ENCODE measurements at places on chromosomes 2 and 18.

DNA sequence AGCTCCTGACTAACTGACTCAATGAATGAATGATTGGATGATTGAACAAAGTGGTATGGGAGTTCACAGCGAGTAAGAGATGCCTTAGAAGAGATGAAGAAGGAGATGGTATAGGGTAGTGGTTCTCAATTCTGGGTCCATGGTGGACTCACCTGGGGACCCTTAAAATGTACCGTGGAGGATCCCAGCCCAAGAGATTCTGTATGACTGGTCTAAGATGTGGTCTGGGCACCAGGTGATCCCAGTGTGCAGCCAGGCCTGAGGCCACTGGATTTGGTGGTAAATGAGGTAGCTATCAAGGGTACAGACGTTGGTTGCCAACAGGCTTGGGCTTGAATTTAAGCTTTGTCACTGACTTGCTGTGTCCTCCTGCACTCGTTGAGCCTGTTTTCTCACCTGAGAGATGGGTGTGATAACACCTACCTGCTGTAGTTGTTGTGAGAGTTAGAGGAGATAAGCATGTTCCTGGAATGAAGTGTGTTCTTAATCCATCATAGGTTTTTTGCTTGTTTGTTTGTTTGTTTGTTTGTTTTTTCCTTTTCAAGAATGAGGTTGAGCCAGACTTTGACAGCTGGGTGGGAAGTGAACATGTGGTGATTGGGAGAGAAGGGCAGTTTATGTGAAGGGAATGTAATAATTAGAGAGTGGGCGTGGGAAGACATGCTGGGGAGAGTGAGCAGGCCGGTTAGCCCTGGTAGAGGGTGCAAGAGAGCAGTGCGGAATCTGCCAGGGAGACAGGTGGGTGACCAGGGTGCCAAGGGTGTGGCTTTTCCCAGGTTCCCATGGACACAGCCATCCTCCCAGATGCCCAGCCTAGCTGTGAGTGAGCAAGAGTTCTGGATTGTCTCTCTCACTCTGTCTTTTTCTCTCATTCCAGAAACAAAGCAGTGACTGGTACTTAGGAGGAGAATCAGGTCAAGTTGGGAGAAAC is 31.4 kb upstream of the IL1B start:
- no peak for DNase-seq

GRCh38 chr2:60899230-60899891 is 18.0 kb downstream of the REL start:
- DNase-seq = peak; percentile 97

DNA sequence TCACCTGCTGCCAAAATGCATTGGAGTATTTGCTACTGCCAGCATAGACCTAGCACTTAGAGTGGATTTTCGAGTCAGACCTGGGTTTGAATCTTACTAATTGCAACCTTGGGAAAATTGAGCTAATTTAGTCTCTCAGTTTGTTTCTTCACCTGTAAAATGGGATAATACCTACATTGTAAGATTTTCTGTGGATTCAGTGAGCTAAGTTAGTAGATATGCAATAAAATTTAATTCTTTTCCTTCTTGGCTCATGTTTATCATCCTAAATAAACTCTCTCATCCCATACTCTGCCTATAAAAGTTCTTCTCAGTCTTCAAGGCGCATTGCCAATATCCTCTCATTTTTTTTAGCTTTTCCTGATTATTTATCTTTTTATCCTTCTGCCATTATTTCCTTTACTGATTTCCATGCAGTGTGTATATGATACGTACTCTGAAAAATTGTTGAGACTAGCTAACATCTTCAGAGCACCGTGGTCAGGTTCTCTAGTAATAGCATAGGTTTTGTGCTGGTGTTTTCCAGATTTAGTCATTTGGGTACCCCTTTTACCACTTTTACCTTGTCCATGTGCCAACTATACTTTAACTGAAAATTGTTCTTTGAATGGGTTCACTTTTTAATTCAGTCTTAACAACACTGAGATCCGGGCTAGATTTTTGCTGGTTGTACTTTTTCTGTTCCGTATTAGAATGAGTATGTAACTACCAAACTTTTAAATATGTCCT is 7.3 kb downstream of the CEP192 start:
- DNase-seq = no peak

DNA sequence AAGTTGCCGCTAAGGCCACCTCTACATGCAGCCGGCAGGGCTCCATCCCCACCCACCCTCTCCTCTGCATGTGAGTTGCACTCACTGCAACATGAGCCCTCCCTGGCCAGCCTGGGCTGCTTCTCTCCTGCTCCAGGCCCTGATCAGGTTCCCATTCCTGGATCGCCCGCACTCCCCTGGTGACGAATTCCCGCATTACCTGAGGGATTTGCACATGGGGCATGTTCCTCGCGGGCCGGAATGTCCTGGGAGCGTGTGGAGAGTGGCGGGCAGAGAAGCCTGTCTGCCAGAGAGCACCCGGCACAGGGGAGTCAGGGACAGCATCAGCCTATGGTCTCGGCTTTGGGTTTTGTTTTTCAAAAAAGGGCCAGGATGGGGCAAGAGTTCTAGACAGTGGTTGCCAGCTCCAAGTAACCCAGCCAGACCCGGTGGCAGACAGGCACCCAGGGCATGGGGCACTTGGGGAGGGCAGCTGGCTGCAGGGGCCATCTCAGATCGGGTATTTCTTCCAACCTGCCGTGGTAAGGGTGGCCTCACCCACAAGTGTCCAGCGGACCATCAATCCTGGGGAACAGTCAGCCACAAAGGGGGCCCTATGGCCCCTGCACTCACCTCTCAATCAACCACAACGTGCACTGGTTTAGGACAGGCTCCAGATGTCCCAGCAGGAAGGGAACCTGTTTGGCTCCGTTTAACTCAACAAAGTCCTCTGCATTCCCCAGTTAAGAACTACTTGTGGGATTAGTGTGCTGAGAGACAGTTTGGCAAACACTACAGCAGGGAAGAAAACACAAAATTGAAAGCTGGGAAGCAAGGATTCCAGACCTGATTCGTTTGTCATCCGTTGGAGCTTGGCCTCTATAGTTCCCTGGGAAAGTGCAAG is 187.7 kb downstream of the SMAD7 start:
- DNase-seq = no peak

- no peak for DNase-seq
These were observed 31.4 kb downstream of the CCDC93 start for GRCh38 chr2:117982376-117983033.

GRCh38 chr2:168819050-168819715 is 16.7 kb downstream of the NOSTRIN start:
- no peak for DNase-seq

GRCh38 chr18:25704071-25704470 is 352.1 kb upstream of the ZNF521 start:
- DNase-seq = no peak

GRCh38 chr18:32552421-32553030 is 81.8 kb upstream of the GAREM1 start:
- DNase-seq = peak; percentile 80

DNA sequence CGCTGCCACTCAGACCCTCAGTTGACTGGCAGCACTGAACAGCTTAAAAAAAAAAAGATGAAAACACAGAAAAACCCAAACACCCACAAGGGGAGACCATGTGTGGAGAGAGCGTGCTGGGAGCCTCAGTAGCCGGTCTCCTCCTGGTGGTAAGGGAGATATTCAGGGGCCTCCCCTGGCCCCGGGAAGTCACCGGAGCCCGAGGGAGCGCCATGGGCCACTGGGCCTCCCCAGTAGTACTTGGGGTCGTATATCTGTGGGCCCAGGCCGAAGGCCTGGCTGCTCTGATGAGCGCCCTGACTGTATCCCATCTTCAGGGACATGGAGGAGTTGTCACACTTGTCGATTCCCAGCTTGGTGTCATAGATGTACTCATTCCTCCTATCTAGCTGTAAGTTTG is 145.7 kb upstream of the TEKT4 start:
- no peak for DNase-seq

GRCh38 chr18:39660141-39660540 is 2094.5 kb upstream of the CELF4 start:
- DNase-seq = no peak

GRCh38 chr2:220432645-220433044 is 805.2 kb downstream of the SLC4A3 start:
- no peak for DNase-seq

DNA sequence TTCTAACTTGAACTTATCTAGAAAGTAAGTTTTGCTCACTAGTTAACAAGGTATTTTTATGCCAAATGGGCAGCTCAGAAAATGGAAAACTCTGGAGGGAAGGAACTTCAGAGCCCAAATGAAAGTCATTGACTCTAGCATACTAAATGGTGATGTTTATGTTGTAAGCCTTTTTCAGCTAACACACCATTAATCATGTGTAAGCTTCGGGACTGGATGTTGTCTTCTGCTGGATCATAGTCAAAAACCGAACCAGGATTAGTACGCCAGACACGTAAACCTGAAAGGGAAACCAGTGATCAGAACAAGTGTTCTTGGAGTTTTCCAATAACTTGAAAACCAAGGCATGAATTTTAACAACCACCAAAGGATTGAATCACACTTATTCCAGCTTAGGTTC is 81.8 kb downstream of the RIF1 start:
- no peak for DNase-seq

- DNase-seq = no peak
These were observed 47.6 kb upstream of the SLC30A6 start for GRCh38 chr2:32118055-32118454.

- no peak for DNase-seq
These were observed 130.9 kb downstream of the ANTXR1 start for GRCh38 chr2:69143748-69144360.

DNA sequence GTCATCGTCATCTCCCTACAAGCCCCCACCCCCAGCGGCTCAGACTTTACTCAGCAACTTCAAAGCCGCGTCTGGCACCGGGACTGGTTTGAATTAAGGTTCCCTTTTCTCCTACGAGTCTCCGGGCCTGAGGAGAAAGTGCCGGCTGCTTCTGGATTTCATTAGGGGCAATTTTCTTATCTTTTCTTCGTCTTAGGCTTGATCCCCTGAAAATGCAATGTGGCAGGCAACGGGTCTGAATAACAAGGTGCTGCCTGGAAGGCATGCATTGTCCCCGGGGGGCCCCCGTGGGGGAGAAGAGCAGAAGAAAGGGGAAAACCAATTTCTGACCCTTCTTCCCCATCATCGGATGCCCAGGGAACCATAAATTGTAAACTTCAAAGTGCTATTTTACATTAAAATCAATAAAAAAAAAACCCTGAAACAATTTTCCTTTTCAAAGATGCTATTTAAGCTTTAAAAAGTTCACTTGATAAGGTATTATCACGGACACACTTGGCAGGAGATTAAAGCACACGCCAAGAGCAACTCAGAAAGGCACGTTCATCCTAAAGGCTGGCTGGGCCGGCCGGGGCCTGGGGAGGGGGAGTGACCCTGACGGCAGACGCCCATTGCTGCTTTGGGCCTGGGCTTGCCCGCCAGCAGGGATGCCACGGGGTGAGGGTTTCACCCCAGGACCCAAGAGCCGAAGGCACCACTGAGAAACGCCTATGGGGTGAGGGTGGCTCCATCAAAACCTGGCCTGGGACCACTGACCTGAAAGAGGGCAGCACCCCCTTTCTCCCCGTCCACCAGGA is 230.4 kb downstream of the TWIST2 start:
- DNase-seq = no peak

GRCh38 chr2:240579771-240580614 is 6.5 kb upstream of the CAPN10 start:
- DNase-seq = peak; percentile 64

- no peak for DNase-seq
These were observed 11.2 kb downstream of the SCG2 start for GRCh38 chr2:223590964-223591363.

DNA sequence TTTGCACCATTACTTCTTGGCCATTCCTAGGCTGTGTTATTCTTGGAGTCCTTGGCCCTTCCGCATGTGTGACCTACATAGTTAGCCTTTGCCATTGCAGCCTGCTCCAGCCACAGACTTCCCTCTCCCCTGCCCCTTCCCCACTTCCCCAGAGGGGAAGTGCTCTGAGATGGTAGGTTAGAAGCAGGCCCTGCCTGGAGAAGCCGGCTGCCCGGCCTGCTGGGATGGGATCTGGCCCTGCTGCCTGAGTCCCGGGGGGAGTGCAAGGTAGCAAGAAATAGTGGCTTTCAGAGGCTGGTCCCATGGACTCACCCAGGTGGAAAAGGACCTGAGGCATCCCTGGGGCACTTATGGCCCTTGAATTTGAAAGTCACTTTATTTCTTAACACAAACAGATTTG is 28.4 kb upstream of the OTOF start:
- no peak for DNase-seq

DNA sequence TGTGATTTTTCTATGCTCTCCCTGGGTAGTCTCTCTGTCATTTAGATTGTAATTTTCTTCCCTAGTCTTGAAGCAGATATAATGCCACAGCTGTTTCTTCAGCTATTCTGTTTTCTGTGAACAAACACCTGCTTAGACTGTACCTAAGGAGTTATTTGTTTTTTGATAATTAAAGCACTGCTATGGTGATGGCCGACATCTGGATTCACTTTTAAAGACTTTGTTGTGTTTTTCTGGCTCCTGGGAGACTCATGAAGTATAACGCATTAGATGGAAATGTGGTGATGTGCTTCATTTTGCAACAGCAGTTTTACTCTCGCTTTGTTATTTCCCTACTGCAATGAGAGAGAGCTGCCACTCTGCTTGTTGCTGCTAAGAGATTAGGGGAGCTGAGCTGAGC is 15.7 kb upstream of the C2orf69 start:
- DNase-seq = no peak

DNA sequence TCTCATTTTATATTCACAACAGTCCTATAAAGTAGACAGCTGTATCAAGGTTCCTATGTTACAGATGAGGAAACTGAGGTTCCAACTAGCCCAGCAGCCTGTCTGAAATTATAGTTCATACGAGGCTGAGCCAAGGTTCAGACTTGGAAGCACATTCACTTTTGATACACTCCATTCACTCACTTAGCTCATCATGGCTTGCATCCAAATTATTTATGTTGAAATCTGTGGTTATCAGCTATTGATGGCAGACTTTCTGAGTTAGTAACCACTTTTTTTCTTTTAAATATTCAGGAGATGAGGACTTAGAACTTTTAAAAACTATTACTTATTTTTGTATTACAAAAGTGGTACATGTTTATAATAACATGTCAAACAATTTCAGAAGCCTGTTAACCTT is 188.2 kb downstream of the MTX2 start:
- DNase-seq = no peak

DNA sequence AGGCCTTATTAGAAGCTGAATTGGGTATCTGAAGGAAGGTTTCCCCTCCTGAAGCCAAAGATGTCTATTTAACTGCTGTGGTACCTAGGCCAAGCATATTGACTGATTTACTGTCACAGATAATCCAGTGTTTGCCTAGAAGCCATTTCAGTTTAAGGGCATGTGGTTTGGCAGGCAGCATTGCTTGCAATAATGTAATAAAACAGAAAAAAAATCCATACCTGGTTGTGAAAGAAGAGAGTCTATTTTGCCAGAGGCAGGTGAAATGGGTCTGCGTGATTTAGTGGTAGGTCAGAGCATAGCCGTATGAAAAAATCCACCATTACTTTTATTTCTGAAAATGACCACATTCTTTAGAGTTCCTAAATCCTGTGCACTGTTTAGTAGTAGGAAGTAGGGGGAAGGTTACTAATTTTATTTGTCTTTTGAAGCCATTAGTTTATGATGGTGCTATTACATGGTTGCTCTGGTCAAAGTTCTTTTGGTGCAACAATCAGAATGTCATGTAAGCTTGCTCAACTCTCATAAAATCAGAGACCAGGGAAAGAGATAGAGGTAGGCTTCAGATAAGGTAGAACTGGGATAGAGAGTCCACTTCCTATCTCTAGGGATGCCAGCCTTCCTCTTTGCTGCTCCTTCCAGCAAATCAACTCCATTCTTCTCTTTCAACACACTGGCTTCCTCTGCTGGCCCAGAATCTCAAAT is 343.4 kb downstream of the GPD2 start:
- DNase-seq = no peak

- DNase-seq = no peak
These were observed 1.7 kb downstream of the EVA1A start for GRCh38 chr2:75558786-75559679.

- peak; percentile 76 for DNase-seq
These were observed 18.3 kb downstream of the CLUL1 start for GRCh38 chr18:615092-615521.
